ENCODE measurements at places on chromosomes 11 and 22.
A peak's percentile ranks its signal among the peaks of the same experiment; 100 is the strongest.

DNA sequence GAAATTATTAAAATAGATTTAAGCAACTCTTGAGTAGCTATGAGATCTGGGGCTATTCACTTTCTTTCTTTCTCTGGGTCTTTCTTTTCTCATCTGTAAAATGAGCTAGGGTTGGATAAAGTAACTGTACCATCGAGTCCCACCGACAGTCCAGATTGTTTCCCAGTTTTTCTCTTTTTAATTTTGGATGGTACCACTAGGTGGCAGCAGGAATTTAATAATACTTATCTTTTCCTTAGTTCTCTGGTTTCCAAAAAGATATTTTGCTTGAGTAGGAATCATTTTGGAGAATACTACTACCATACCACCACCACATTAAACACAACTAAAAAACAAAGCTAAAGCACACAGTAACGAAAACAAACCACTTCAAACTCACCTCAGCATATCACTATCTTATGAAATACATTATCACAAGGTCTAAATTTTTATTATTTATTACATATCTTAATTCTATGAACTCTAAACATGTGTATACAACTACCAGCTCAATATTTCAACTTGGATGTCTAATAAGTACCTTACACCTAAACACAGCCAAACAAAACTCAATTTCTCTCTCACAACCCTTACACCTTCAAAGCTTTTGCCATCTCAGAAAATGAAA is 584.0 kb downstream of the KCNA4 start:
- no peak for DNase-seq

DNA sequence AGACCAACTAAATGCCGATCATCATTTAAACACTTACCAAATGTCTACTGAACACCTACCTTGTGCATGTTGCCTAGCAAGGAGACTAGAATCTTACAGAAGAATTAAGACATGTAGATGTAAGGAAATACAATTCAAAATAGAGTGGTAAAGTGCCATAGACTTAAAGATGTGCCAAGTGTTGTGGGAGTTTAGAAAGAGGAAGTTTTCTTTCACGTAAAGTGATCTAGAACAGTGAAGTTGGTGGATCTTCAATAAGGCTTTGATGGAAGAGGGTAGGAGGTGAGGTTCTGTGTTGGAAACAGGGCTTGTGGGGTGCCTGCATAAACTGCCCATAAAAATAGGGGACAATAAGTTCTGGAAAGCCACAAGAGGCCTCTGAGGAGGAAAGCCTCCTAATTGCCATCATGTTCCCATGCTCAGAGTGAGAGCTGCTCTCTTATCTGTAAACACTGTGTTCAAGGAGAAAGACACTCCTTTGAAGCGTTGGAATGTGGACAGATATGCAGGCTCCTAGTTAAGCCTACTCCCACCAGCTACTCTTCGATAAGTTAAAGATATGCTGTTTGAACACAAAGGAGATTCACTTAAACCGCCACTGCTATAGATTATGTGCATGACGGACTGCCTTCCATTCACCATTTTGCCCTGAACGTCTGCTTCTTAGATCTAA is 66.7 kb downstream of the HSD17B12 start:
- DNase-seq: no peak

- DNase-seq: no peak
These were observed 24.0 kb upstream of the SC5D start for GRCh38 chr11:121268581-121268980.

DNA sequence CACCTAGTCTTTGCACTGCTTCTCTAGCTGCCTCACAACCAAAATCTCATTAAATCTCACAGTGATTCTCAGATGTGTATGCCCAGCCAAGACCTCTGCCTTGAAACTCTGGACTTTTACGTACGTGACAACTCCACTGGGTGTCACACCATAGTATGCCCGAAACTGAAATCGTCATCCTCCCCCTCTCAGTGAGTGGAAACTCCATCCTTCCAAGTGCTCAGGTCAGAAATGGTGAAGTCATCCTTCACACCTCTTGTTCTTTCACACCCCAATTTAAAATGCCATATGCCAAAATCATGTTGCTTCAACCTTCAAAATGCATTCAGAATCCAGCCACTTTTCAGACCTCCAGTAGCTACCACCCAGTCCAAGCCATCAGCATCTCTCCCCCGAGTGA is 42.5 kb downstream of the SFI1 start:
- DNase-seq: peak; percentile 28

- no peak for DNase-seq
These were observed 1.2 kb upstream of the CCDC86 start for GRCh38 chr11:60840470-60841430.

DNA sequence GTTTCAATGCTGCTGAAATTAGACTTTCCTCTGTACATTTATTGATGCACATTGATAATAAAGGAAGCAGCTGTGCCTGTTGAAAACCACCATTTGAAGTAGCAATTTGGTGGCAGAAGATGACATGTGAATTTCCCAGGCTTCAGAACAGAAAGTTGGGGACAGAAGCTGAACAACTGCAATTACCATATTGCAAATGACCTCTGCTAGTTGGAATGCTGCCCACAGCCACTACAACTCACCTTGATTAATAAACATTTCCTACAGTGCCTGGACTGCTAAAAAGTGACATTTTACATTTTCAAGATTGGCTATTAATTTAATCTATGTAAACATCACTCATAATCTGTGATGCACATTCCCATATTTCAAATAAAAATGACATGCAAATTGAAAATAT is 208.6 kb downstream of the LUZP2 start:
- no peak for DNase-seq

GRCh38 chr11:1218256-1218787 is 4.5 kb upstream of the MUC5B start:
- DNase-seq: no peak

DNA sequence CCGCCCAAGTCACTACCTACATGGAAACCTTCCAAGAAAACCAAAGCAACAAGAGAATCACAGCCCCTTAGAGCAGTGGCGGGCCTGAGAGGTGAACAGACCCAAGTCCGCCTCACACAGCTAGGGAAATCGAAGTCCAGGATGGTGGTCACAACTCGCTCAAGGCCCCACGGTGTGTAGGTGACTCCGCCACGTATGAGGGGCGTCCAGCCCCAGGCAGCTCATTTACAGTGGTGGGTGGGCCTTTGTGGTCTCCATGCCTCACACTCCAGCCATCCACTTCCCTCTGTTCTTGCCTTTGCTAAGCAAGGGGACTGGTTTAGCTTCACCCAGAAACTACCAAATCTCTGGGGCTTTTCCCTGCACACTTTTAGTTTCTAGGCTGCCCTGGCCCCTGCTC is 9.7 kb upstream of the TCF20 start:
- no peak for DNase-seq

- DNase-seq: no peak
These were observed 5.8 kb downstream of the SLC22A9 start for GRCh38 chr11:63375434-63375833.

GRCh38 chr11:65834202-65834601 is 439 bp downstream of the SNX32 start:
- DNase-seq: no peak

- no peak for DNase-seq
These were observed 617.4 kb downstream of the CNTN5 start for GRCh38 chr11:99638073-99638553.

GRCh38 chr11:39174196-39174595 is 2285.3 kb downstream of the LRRC4C start:
- no peak for DNase-seq

DNA sequence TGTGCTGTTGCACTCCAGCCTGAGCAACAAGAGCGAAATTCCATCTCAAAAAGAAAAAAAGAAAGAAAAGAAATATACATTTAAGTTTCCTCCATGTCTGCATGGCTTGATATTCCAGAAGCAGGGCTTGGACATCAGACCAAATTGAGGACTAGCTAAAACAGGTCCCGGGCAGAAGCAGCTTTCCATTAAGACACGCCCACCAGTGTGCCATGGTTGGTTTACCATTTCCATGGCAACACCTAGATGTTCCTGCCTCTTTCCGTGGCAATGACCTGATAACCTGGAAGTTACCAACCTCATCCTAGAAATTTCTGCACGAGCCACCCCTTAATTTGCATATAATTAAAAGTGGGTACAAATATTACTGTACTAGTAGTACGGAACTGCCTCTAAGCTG is 111.3 kb downstream of the NAT10 start:
- no peak for DNase-seq

DNA sequence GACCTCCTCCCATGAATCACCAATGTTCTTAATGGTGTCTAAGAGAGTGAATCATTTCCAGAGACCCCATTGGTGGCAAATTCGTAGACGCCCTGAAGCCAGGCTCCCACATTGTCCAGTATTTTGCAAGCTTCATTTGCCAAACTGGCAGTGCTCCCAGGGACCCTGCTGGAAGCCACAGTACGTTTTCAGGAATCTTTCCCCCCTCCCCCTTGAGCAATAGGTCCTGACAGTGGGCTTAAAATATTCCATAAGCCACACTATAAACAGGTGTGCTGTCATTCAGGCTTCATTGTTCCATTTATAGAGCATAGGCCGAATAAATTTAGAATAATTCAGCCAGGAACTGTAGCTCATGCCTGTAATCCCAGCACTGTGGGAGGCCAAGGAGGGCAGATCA is 125.3 kb downstream of the MORC2 start:
- DNase-seq: peak; percentile 6

GRCh38 chr22:45328822-45329529 is 19.2 kb downstream of the FAM118A start:
- DNase-seq: no peak

DNA sequence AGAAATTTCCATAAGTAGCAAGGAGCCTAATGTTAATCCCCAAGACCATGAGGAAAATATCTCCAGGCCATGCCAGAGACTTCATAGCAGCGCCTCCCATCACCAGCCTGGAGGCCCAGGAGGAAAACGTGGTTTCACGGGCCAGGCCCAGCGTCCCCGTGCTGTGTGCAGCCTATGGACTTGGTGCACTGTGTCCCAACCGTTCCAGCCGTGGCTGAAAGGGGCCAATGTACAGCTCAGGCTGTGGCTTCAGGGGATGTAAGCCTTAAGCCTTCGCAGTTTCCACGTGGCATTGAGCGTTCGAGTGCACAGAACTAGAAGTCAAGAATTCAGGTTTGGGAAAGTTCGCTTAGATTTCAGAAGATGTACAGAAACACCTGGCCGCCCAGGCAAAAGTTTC is 510.7 kb downstream of the CNTN5 start:
- no peak for DNase-seq

DNA sequence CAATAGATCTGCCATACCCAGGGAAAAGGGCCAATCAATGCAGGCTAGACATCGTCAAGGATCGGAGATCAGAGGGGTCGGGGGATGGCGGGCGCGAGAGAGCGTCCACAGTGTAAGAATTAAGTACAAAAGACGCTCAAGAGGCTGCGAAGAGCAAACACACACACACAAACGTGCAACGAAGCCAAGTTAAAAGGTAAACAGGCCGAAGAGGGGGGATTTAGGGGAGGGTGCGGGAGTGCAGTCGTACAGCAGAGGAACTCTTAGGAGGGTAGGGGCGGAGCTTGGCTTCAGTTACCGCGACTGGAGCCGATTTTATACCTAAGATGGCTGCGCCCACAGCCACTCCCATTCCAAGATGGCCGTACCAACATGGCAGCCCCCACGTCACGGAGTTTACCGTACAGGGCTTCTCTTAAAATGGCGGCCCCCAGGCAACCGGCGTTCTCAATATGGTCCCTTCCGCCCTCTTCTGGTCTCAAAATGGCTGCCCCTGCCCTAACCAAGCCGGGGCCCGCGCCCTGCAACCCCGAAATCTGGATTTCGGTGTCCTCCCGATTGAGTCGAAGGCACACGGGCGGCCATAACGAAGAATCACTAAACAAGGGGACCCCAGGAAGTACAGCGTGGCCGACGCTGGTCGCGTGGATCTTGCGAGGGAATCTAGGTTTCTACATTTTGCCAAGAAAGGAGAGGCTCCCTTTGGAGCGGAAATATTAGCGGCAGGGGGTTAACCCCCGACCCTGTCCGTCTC is 1.9 kb downstream of the GNG3 start:
- DNase-seq: peak; percentile 95

GRCh38 chr11:110972640-110973039 is 260.4 kb upstream of the ARHGAP20 start:
- no peak for DNase-seq

DNA sequence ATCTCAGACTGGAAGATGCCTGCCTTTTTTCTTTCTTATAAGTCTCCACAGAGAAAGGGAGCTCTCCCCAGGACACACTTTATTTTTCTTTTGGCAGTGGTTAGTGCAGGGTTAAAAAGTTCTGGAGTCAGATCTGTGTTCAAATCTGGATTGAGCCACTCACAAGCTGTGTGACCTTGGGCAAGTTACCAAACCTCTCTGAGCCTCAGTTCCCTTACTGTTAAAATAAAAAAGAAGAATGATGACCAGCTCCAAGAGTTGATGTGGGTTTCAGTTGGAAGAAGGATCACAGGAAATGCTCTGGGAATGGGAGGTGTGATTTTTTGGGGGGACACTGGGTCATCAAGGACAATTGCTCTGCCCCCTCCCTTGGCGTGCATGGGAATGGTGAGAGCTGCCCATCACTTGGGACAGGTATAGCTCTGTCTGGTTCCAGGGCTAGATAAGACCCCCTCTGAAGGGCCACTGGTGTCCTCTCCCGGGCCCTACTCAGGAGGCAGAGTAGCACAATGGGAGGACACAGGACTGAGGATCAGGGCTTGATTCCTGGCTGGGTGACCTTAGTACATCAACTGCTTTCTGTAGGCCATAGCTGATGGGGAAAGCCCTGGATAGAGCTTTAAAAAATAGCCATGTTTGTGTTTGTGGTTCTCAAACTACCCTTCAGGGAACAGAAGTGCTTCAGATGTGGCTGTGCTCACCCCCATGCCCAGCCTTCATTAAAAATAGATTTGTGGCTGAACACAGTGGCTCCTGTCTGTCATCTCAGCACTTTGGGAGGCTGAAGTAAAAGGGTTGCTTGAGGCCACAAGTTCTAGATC is 228.3 kb downstream of the MIAT start:
- DNase-seq: no peak

DNA sequence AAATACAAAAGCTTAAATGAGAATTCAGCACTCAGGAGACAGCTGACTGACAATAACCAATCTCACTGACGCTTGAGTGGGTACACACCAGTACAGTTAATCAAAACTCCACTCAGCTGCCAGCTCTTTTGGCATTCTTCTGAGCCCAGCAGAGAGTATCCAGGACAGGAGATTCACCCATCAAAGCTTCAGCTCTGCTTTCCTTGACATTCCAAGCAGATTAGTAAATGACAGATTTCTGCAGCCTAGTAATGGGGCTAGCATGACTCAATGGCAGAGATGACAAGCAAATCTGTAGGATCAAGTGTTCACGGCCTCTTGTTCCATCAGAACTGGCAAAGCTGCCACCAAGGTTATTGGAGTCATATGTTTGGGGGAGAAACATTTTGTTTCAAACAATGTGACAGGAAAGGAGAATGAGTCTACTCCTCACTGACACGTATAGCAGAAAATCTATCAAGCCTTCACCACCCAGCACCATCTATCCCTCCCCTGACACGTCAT is 420.0 kb downstream of the DYNC2H1 start:
- DNase-seq: no peak

Data from stimulated activated CD4-positive, alpha-beta T cell treated with anti-CD3 and anti-CD28 coated beads, Interleukin-2, amount 100 ng/mL, for 24 hours (primary cell).